Stimulated activated CD8-positive, alpha-beta memory T cell treated with anti-CD3 and anti-CD28 coated beads, Interleukin-15, amount 100 ng/mL, for 1 hour (primary cell): ENCODE measurements at places on chromosomes 2 and 18.

DNA sequence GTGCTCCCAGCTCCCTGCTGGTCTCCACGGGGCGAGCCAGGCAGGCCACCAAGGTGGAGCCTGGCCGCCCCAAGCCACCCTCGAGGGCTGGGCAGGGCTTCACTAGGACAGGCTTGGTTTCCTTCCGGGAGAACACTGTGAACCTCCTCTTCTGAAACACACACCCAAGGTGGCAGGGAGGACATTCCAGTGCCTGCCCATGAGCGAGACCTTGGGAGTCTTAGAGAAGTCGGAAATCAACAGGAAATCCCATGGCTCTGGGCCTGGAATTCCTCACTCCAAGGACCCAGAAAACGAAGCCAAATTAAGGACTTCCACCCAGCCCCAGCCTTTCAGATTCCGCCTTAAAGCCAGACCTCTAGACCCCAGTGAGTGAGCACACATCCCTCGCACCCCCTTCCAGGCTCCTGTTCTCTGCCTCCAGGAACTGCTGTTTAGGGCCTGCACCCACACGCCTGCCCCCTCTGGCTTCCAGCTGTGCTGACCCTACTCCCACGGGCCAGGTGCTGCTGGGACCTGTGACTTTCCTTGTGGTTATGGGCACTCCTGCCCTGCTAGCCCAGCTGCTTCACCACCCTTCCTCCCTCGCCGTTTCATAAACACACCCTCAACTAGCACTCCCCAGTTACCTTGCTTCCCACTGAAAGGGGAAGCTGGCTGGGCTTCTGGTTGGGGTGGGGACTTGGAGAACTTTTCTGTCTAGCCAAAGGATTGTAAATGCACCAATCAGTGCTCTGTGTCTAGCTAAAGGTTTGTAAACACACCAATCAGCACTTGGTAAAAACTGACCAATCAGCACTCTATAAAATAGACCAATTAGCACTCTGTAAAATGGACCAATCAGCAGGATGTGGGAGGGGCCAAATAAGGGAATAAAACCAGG lies 13.7 kb downstream of the GPR17 start:
- no peak for DNase-seq

DNA sequence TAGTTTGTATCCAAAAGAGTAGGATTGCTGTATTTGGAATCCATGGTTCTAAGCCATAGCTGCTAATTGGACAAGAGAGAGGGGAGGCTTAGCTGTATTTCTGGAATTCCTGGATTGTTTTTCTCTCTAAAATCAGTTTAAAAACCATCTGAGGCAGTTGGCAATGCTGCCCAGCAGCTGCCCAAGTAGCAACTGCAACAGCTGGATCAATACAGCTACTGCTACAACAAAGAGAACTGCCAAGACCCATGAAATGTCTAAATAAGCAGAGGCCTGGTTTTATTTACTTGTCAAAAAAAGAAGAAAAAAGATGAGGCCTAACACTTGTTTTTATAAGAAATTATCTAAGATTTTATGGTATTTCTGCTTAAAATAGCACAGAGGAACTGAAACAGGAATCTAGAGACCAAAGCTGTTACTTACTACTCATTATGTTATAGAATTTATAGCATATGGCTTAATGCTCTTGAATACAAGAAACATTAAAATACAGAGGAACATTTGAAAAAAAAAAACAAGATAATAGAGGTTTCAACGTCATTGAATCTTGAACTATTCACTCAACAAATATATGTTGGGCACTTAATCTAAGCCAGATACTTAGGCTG lies 39.1 kb downstream of the TMEFF2 start:
- DNase-seq = no peak

DNA sequence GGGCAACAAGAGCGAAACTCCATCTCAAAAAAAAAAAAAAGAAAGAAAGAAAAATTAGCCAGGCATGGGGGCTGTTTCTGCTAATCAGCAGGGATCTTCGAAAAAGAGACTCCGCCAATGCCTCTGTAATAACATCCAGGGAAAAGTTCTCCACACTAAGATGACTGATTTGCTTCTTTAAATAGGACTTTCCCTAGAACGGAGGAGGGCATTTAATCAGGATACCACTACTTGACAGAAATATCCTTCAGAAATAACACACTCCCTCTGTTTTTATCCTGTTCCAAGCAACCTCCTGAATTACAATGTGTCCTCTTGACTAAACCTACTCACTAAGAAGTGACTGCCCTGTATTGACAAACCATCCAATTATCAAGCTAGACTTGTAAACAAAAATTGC lies 21.7 kb downstream of the REV1 start:
- DNase-seq = no peak

- no peak for DNase-seq
Observed at GRCh38 chr2:17303521-17303920, 214.7 kb downstream of the RAD51AP2 start.

DNA sequence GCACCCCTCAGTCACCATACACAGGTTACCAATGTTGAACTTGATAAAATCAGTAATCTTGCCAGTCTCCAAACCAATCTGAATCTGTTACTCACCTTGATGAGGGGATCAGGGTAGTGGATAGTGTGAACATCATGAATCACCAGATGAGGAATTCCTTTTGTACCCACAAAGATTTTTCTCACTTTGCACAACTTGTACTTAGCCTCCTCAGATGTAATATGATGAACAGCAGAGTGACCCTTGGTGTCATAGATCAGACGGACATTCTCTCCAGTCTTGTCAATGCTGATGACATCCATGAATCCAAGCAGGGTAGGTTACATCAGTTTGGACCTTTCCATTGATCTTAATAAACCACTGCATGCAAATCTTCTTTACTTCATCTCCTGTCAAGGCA lies 54.7 kb downstream of the MDH1 start:
- no peak for DNase-seq

- no peak for DNase-seq
Observed at GRCh38 chr18:75438891-75439290, 11.4 kb upstream of the SMIM21 start.

DNA sequence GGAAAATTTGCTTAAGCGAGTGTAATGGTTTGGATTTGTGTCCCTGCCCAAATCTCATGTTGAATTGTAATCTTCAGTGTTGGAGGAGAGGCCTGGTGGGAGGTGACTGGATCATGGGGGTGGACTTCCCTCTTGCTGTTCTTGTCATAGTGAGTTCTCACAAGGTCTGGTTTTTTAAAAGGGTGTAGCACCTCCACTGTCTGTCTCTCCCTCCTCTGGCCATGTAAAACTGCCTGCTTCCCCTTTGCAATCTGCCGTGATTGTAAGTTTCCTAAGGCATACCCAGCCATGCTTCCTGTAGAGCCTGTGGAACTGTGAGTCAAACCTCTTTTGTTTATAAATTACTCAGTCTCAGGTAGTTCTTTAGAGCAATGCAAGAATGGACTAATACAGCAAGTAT lies 6.6 kb downstream of the YIPF4 start:
- no peak for DNase-seq

DNA sequence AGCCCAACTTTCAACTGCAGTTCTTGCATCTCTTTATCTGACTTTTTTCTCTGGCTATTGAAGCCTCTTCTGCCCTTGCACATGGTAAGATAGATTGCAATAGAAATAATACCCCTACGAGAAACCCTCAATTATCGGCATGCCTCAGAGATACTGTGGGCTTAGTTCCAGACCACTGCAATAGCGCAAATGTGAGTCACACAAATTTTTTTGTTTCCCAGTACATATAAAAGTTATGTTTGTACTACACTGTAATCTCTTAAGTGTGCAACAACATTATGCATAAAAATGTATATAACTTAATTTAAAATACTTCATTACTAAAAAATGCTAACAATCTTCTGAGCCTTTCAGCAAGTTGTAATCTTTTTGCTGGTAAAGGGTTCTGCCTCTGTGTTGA lies 124.7 kb downstream of the PDE1A start:
- no peak for DNase-seq

- DNase-seq = no peak
Observed at GRCh38 chr2:161209902-161210301, 49.7 kb downstream of the TANK start.

DNA sequence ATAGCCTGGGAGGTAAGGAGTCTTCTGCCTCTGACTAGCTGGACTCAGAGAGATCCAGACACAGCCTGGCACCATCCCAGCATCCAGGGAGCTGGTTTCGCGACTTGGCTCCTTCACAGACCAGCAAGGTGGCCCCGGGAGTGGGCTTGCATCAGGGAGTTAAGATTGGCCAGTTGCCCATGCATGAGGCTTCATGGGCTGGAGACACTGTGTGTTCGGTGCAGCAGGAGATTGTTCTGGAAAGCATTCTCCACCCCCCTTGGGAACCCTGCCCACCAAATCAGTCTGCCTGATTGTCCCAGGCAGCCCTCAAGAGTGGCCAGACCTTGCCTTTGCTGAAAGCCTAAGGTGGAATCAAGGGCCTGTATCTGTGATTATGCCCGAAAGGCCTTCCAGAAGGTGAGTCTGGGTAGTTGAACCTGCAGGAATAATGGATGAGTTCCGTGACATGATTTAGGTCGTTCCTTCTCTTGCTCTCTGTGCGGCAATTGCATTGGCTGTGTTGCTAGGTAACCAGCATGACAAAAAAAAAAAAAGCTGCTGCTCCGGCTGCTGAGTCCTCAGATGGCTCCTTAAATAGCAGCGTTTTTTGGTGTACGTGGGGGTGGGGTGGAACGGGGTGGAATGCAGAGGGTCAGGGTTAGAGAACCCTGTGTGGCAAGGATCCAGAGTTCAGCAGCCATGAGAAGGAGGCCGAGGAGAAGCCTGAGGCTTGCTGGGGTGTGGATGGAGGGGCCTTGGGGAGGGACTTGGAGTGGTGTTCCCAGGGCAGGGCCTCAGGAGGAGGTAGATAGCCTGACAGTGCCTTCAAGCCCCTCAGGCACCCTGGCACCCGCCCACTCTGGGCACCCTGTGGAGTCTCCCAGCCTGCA lies 93.0 kb upstream of the MCFD2 start:
- DNase-seq = no peak

DNA sequence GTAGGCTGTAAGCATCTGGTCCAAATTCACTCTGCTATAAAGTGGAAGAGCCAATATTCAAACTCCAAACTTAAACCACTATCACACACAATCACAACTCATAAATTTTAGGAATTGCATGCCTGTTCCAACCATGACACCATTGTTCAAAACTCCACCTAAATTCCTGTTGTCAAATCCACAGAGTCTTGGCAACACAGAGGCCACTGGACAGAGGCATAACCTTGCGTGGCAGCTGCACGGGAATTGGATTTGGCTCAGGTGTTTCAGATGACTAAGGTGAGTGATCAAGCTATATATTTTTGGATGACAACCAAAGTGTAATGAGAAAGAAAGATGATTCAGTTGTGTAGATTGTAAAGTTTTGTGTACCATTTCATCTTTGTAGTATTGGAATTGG lies 422.7 kb upstream of the TNP1 start:
- DNase-seq = no peak

GRCh38 chr2:174580951-174581350 lies 16.7 kb downstream of the WIPF1 start:
- DNase-seq = no peak

GRCh38 chr2:217431577-217432269 lies 571.1 kb downstream of the TNS1 start:
- no peak for DNase-seq

- DNase-seq = no peak
Observed at GRCh38 chr2:206230060-206230762, 44.3 kb upstream of the ZDBF2 start.

DNA sequence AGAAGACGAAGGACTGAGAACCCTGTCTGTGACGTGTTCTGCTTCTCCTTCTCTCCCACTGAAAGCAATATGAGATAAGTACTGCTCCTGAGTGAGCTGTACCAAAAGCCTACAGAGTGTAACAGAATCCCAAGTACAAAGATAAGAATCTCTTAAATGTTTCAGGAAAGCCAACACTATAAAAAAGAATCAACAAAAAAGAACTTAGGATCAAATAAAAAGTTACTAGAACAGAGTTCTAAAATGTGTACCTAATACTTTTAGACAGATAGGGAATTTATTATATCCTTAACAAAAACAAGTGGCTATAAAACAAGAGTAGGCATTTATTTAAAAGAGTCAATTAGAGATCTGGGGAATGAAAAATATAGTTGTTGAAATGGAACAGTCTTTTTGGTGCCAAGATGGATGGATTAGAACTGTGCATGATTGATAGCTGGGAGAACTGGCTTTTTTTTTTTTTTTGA lies 49.0 kb downstream of the NCOA1 start:
- DNase-seq = no peak

DNA sequence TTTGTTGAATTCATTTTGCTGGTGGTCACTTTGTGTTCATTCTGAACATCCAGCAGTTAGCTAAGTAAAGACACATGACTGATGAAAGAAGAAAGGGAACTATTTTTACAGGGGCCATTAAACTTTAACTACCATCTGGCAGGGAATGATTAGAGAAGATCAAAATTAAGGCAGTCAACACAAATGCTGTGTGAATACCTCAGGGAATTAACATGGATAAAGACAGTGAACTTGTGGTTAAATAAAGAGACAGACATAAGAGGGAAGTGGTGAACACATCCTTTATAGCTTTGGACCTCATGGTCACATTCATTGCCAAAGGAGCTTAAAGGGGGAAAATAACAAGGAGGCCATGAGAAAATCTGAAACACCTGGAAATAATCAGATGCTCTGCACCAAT lies 52.6 kb upstream of the ATP5MC3 start:
- DNase-seq = no peak

DNA sequence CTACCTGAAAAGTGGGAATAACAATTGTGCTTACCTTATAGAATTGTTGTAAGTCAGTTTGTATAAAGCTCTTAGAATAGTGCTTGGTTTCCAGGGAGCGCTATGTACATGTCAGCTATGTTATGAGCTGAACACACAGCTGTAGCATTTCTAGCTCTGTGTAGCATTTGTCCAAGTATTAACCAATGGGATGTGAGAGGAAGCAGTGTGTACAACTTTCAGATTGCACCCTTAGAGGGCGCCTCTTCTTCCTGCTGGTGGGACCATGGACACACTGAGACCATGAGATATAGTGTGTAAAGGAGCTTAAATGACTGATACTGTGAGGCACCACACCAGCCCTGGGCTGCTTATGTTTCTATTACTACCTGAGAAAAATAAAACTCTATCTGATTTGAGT lies 380.2 kb downstream of the LNPK start:
- no peak for DNase-seq

DNA sequence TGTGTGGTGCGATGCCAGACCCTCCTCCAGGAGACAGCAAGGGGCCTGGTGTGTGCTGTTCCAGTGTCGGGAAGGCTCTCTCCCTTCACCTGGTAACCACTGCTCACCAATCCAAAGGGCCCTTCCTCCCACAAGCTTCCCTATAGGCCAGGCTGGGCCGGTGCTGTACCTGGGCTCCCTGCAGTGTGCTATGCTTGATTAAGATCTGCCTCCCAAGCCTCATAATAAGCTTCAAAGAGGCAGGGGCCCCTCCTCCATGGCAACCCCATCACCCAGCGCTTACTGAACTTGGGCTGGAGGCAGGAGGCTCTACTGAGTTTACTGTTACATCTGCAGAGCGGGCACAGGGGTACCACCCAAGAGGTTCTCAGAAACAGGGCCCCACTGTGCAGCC lies 4.5 kb upstream of the MAL start:
- no peak for DNase-seq

GRCh38 chr18:79587226-79587741 lies 92.3 kb upstream of the CTDP1 start:
- no peak for DNase-seq
